ENCODE measurements at places on chromosomes 5 and 9.

DNA sequence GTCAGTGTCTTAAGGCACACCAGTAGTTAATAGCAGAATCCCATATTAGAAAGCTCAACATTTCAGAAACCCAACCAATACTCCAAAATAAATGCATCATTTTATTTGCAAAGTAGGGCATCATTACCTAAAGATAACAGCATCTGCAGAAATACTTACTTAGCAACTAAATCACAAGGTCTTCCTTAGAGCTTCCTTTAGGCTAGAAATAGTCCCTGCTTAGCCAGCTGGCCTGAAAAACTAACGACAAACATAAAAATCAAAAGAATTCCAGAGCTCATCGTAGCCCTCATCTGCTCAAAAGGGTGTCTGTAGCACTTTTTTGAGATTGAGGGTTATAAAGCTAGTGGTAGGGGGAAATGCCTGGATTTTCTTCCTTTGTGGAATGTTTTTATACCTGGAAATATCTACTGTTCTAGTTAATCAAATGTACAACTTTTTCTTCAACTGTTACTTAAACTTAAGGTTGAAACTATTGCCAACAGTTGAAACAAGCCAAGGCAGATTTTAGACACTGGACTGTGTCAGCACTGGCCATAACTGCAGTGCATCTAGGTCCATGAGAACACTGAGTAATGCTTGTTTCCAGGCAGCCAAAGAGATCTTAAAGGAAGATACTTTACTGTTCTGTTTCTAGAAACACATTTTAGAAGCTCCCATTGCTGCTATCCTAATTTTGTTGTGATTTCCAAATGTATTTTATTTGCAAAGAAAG is 129.4 kb upstream of the RASA1 start:
- no peak for DNase-seq

DNA sequence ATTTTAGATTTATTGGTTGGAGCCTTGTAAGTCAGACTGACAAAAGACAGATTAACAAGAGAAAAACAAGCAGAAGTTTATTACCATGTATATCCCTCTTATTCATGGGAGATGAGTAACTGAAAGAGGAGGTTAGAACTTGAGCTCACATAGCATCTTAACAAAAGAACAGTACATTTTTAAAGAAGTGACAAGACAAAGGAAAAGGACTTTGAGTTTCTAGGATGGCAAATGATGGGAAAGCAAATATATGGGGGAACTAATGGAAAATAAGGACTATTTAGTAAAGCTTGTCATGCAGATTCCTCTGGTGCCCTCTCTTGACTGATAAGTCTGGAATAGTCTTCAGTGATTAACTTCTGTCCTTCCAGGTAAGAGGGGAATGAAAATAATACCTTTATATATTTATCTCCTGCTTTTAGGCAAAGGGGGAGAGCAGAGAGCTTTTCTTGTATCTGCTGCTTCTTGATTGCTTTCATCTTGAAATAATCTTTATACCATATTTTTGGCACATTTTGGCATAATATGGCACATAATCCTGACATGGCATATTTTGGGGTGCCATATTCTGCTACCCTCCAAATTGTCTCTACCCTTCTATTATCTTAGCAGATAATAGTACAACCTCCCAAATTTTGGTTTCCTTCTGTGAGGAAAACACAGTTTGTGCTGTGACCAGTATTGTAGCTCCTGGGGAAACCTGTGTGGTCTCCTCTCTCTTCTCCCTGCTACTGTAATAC is 206.8 kb downstream of the TMC1 start:
- no peak for DNase-seq

DNA sequence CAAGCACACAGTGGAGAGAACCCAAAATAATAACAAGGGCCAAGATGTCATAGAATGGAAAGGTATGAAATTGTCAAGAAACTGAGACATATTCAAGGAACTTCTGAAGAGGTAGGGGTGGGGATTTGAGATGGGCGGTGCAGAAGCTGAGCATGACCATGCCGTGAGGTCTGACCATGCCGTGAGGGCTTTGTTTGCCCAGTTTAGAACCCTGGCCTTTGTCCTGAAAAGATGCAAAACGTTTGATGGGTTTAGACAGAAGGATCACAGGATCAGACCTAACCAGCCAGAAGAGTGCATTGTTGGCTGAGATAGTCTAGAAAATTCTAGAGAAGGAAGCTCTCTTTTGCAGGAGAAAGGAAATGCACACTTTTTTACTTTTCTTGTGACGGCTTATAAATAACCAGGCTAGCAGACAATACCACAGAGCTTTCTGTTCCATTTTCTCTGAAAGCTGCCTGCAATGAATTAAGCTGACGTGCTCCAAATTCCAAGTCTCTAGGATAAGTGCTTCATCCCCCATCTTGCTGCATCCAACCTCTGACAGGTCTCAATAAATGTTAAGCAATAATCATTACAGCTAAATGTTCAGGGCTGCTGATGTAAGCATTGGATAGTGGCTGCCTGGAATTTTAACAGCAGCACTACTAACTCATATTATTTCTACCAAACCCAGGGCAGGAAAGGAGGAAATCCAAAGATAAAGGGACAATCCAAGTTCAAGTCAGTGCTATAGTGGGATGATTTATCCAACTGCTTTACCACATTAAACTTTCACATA is 110.9 kb upstream of the IL6ST start:
- no peak for DNase-seq

DNA sequence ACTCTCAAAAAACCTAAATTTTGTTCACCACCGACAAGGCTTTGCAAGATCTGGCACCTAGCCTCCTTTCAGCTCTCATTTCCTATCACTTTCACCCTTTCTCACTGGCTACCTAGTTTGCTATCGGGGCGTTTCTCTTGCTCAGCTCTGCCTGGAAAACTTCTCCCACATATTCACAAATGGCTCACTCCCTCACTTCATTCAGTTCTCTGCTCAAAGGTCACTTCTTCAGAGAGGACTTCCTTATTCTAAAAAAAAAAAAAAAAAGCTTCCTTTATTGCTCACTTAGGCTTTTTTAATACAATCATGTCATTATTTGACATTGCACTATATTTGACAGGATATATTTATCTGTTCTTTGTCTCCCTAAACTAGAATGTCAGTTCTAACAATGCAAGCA is 2.1 kb upstream of the SLC25A46 start:
- DNase-seq = no peak

DNA sequence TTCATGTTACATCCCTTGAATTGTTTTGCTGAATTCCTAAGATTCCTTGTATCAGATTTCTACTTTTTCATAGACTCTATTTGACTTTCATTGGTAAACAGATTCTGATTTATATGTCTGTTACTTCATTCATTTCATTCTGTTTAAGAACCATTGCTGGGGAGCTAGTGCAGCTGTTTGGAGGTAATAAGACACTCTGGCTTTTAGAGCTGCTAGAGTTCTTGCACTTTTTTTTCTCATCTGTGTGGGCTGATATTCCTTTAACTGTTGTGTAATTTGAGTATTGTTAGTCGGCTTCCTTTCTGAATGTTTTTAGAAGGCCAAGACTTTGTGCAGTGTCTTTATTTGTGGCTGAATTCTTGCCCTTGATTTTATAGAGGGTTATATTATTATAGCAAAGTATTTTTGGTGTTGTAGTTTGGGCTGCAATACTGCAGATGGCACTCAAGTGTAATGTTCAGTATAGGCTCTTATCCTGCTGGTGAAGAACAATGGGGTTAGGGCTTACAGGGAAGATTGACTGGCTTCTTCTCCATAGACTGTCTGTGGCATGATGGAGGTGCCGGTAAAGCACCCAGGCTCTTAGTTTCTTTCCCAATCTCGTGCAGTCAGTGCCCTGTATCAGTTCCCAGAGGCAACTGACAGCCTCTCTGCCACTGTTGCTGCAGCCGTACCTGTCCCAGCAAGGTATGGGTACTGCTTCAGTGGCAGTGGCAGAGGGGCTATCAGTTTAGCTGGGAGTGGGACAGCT is 162.2 kb downstream of the OXCT1 start:
- no peak for DNase-seq

- no peak for DNase-seq
Observed at GRCh38 chr5:82396871-82397514, 118.8 kb upstream of the RPS23 start.

DNA sequence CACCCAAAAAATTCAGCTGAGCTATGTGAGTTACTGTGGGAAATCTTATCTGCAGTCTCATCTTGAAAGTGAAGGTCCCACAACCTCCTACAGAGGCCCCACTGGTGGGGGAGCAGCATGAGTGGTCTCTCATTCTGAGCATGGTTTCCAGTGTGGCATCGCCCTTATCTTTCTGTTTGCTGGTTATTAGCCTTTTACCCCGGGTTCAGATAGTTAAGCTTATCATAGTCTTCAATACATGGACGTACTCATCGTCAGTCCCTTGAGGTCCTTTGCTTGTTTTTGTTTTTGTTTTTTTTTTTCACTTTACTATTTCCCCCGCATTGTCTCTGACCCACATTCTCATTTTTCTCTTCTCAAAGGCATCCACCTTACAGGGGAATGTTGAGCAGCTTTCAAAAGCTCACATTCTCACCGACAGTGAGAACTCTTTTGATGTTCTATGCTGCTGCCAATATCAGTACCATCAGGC is 7.7 kb upstream of the HAVCR2 start:
- DNase-seq = no peak

DNA sequence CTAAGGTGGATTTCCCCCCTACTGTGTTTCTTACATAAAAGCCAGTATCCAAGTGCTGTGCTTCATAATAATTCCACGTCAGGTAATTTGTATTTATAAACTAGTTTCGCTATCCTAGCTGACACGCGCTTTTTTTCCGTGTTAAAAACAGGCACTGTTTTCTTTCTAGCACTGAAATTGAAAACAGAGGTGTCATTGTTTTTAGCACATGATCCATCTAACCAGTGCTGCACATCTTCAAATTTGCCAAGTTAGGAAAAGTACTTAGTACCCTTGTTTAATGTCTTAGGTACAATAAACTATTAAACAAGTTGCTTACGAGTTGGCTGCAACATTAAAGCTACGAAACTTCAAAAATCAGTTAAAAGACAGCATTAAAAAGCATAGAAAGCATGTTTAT is 49.9 kb downstream of the JMY start:
- no peak for DNase-seq
